ENCODE measurements at places on chromosomes 1 and 21. TPM values are rescaled to one million over a fixed set of nuclear protein-coding genes. Genes with fewer than 3 reads are reported as not detected.

Gene GCSAML
- polyA plus RNA-seq: 0.09 TPM

- DNase-seq: no peak
These were observed 2.0 kb downstream of the PRMT6 start for GRCh38 chr1:107058245-107059032.

- DNase-seq: no peak
These were observed 123.1 kb downstream of the APP start for GRCh38 chr21:26047279-26047967.

Gene PEF1
- polyA plus RNA-seq: 27.0 TPM

GRCh38 chr21:46549650-46550049, 55.2 kb downstream of the S100B start:
- no peak for DNase-seq

DNA sequence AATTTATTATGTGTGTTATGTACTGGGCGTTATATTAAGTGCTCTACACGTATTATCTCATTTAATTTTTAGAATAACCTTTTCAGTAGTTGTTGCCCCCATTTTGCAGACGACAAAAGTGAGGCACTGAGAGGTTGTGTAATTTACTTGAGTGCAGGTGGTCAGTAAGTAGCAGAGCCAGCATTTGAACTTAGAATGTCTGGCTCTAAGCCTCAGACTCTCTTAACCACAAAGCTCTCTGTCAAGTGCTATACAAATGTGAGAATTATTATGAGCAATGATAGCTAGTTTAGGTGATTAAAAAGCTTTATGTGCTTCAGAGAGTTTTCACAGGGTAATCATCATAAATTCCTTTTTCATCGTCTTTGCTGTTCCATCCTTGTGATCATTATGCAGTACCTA, 96.3 kb upstream of the UBE2U start:
- no peak for DNase-seq

Gene ATP1A4
- not detected for polyA plus RNA-seq

- DNase-seq: no peak
These were observed 8.1 kb upstream of the RCC2 start for GRCh38 chr1:17447501-17447992.

All from pancreas (tissue), 10 donors.